ENCODE measurements at places on chromosomes 2 and 18. TPM values are rescaled to one million over a fixed set of nuclear protein-coding genes. Genes with fewer than 3 reads are reported as not detected.

TEX51 gene
- not detected for total RNA-seq

- DNase-seq: no peak
Measured at GRCh38 chr2:108360776-108361468, 16.8 kb upstream of the SULT1C4 start.

- no peak for DNase-seq
Measured at GRCh38 chr2:110205660-110206455, 1.0 kb upstream of the NPHP1 start.

DNA sequence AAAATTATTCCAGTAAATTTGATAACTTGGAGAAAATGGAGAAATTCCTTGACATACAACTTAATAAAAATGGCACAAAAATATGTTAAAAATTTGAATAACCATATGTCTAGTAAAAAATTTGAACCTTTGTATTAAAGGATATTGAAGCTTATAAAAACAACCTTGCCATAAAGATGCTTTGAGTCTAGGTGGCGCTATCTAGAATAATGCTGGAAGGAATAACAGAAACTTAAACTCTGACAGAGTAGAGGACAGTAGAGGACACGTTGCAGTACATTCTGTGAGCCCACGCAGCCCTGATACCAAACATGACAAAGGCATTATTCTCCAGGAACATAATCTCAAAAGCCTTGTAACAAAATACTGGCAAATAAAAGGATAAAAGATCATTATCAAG is 44.7 kb upstream of the ALKAL2 start:
- DNase-seq: no peak

DNA sequence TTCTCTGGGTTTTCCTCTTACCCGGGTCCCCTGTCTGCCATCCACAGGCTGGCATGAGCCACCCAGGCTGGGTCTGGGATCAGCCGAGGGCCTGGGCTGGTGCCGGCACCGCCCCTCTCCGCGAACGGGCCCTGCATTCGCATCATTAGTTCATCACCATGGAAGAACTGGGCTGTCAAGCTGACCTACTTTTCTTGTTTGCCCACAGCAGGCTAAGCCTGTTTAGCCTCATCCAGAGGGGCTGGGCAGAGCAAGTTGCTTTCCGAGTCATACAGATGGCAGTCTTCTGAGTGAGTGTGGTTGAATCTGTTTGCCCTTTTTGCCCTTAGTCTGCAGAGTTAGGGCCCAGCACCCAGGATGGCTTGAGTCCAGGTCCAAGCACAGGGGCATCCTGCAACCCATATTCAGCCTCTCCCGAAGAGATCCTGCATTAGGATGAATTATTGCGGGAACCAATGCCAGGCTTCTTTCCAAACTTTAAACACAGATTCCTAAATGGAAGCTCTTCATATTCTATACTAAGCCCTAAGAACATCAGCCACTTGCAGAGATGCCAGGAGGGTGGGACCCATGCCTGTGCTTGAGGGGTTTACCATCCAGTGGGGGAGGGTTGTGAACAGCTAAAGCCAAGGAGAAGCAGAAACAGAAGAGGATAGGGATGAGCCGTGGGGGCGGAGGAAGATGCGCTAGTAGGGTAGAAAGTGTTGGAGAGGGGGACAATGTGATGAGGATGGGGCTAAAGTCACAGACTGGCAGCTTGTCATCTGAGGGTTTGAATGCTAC is 68.0 kb downstream of the NPAS2 start:
- no peak for DNase-seq

MARCHF4 gene
- total RNA-seq: 0.14 TPM

B3GNT7 gene
- 4.1 TPM for total RNA-seq

GRCh38 chr2:212723226-212723625 is 184.6 kb upstream of the ERBB4 start:
- no peak for DNase-seq

- DNase-seq: no peak
Measured at GRCh38 chr2:99876956-99877355, 265.4 kb downstream of the AFF3 start.

GRCh38 chr2:60551240-60552077 is 2.0 kb downstream of the BCL11A start:
- peak; percentile 77 for DNase-seq

- DNase-seq: no peak
Measured at GRCh38 chr18:24949908-24950307, 402.1 kb downstream of the ZNF521 start.

LIPG gene
- total RNA-seq: 0.11 TPM

DYSF gene
- 42.1 TPM for total RNA-seq

- DNase-seq: no peak
Measured at GRCh38 chr2:17136231-17136630, 382.0 kb downstream of the RAD51AP2 start.

- no peak for DNase-seq
Measured at GRCh38 chr2:8737571-8738175, 55.8 kb downstream of the ID2 start.

DNA sequence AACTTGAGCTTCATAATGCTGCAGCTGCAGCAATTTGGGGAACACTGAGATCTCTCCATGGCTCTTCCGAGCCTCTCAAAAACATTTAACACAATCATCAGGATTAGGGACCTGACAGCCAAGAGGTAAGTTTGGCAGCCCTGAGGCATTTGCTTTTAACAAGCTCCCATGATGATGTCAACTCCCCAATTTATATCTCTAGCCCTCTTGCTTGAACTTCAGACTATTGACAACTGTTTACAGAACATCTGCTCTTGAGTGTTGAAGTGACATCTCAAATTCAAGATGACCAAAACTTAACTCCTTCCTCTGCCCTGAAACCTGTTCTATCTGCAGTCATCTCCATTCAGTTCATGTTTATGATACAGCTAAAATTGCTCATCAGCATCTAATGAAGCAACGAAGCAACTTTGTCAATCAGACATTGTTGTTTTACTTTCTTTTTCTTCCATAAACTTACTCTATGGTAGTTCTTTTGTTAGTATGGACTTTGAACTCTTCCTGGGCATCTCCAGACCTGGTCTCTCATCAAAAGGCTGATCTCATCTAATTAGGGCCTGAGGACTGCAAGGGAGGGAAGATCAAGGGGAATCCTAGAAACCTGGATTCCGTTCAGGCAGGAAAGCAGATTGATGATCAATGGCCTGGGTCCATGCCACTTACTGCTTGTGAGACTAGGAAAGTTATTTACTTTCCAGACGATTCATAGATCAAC is 48.1 kb downstream of the SEMA4F start:
- no peak for DNase-seq

- DNase-seq: no peak
Measured at GRCh38 chr18:29164020-29164706, 987.2 kb upstream of the CDH2 start.

- no peak for DNase-seq
Measured at GRCh38 chr2:151654891-151655290, 79.4 kb downstream of the NEB start.

GRCh38 chr2:64319896-64320295 is 134.1 kb upstream of the LGALSL start:
- no peak for DNase-seq

AGPS gene
- 19.0 TPM for total RNA-seq

RDH14 gene
- 45.3 TPM for total RNA-seq

DNA sequence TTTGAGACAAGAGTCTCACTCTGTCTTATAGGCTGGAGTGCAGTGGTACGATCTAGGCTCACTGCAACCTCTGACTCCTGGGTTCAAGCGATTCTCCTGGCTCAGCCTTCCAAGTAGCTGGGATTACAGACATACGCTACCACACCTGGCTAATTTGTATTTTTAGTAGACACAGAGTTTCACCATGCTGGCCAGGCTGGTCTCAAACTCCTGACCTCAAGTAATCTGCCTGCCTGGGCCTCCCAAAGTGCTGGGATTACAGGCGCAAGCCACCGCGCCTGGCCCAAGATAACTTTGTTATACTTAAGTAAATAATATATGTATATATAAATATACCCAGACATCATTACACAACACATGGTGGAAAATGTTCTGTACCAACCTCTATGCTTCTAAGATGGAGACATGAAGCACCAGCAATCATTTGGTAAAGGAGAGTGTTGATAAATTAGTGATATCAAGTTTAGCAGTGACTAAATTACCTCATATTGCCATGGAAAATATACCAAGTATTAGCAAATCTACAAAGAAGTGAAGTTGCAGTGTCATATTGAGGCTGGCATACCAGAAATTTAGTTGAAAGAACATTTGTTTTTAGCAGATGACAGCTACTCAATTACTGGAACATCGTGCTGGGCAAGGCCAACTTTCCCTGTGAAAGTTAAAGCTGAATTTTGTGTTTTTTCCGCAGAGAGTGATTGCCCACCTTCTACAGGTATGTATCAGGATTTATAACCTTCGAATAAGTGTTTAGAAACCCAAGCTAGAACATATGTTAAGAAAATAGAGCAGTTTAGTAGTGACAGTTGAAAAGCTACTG is 177.7 kb downstream of the MYCN start:
- DNase-seq: no peak

RNF138 gene
- total RNA-seq: 15.7 TPM

DNA sequence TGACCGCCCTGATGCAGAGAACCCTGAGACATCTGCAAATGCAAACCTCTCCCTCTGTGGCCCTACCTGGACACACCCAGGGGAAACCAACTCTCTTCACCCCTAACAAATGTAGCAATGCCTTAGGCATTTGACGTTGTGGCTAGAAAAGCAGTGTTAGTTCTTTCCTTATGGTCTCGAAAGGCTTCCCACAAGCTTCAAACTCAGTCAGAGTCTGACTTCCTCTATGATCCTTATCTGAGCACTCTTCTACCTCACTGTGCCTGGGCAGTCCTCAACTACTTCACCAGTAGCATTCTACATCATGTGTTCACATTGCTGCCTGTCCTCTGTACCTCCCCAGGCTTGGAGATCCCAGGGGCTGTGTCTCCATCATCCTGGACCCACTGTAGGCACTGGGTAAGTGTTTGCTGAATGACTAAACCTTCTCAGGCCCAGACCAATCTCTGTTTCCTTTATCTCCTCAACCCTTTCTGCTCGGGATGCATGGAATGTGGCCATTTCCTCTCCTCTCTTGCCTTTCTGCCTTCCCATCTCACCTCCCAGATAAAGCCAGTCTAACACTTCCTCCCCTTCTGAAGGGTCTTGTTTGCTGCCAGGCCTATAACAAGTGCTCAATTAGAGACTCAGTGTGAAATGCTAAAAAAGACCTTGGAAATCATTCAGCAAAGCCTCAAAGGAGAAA is 91.7 kb upstream of the ACAA2 start:
- DNase-seq: no peak

GRCh38 chr18:68662754-68663153 is 52.2 kb downstream of the TMX3 start:
- DNase-seq: no peak
